ENCODE measurements at places on chromosomes 2 and 18. TPM values are rescaled to one million over a fixed set of nuclear protein-coding genes. Genes with fewer than 3 reads are reported as not detected.
A peak's percentile ranks its signal among the peaks of the same experiment; 100 is the strongest.

DNA sequence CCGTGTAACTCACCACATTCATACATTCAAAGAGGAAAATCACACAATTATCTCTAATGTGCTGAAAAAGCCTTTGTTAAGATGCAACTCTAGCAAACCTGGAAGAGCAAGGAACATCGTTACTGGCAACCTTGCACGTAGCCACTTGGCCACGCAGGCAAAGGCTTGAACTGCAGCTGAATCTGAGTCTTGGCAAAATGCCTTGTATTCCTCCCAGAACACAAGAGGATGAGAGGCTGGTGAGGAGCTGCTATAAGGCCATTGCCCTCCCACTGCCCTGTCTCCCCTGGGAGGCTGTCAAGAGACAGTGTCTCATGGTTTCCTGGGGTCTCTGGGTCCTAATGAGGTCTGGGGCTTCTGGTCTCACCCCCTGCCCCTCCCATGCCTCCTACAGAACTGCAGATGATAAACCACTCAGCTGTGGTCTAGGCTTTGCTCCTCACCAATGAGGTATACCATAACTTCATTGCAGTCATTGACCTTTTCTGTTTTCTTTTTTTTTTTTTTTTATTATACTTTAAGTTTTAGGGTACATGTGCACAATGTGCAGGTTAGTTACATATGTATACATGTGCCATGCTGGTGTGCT lies 141.4 kb downstream of the SPP2 start:
- H3K4me3 ChIP-seq = no peak overlapping the region
- H3K4me1 ChIP-seq = no peaks in the 10 kb centered on the region
- H3K36me3 ChIP-seq = no peaks in the 10 kb centered on the region
- H3K27ac ChIP-seq = no peak overlapping the region

- H3K36me3 ChIP-seq = no peaks in the 10 kb centered on the region
- no peak overlapping the region for H3K27ac ChIP-seq
- H3K4me1 ChIP-seq = no peaks in the 10 kb centered on the region
- H3K4me3 ChIP-seq = no peak overlapping the region
- DNase-seq = peak; percentile 35
Measured at GRCh38 chr18:47436871-47437270, 185.4 kb upstream of the SKOR2 start.

DNA sequence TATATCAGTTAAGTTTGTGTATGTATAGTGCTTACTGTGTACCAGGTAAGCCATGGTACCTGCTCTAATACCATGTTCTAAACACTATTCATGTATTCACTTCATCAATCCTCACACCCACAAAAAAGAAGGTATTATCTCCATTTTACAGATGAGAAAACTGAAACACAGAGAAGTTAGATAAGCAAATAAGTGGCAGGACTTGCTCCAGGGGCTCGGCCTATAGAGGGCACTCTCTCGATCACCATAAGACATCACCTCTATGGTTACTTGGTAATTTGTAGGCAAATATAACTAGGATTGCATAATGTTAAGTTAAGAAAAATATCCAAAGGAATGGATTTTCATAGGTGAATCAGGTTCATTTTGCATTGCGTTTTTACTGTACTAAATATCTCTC lies 118.1 kb upstream of the FN1 start:
- H3K4me3 ChIP-seq = no peak overlapping the region
- DNase-seq = no peak

DNA sequence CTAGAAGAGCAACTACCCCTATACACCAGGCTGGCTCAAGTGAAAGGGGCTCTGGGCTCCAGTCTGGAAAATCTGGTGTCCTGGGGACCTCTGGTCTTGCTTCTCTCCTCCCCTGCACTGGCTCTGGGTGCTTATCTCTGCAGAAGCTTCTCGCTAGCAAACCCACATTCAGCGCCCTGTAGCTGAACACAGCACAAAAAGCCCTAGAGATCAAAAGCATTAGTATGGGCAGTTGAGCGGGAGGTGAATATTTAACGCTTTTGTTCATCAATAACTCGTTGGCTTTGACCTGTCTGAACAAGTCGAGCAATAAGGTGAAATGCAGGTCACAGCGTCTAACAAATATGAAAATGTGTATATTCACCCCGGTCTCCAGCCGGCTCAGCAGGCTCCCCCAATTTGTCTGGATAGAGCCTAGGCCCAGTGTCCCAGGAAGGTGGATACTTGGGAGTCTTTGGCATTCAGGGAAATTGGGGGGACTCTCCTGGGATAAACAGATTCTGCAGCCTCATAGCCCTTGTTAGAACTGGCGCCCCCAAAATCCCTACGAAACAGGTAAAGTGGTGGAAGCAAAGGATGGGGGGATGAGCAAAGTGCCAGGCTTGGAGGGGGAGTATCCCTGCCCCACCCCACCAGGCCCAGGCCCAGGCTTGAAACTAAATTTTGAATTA lies 2.5 kb upstream of the HOXD4 start:
- no peaks in the 10 kb centered on the region for H3K36me3 ChIP-seq
- no peak for DNase-seq
- H3K27me3 ChIP-seq = peaks cover 100% of the 10 kb centered on the region
- no peak overlapping the region for H3K4me3 ChIP-seq

- H3K36me3 ChIP-seq = peaks cover 25% of the 10 kb centered on the region
- H3K4me1 ChIP-seq = peaks cover 13% of the 10 kb centered on the region
- no peaks in the 10 kb centered on the region for H3K27me3 ChIP-seq
- DNase-seq = no peak
- H3K4me3 ChIP-seq = no peak overlapping the region
Measured at GRCh38 chr18:12031846-12032245, 50.5 kb downstream of the IMPA2 start.

AQP12B gene
- not detected for total RNA-seq

GRCh38 chr18:73987247-73987980 lies 160.2 kb downstream of the FBXO15 start:
- H3K27me3 ChIP-seq = no peaks in the 10 kb centered on the region
- no peak for DNase-seq
- H3K4me3 ChIP-seq = no peak overlapping the region
- no peaks in the 10 kb centered on the region for H3K4me1 ChIP-seq
- H3K27ac ChIP-seq = no peak overlapping the region

DNA sequence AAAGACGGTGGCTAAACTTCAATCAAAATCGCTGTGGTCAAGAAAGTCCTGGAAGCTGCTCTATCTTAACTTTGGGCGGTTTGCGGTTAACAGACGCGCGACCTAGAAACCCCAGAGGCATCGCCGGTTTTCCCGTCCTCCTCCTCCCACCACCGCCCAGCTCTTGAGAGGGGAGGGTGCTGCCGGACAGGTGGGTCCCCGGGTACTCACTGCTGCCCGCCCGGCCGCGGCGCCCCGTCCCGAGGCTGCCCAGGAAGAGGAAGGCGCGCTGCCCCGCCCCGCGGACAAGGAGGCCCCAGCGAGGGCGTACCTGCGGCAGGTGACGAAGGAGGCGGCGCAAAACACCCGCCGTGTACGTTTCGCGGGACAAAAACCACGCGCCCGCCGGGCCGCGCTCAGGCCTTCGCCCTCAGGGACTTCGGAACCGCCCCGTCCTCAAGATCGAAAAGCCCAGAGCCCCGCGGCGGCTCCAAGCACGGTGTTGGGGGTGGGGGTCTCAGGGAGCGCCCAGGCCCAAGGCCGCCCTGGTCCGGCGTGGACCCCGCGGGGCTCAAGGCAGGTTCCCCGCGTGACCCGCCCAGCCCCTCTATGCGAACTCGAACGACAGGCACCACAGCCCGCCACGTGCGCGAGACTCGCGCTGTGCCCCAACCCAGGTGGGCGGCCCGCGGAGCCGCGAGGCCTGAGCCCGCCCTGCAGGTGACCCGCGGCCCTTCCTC lies at the start of gene SH3YL1:
SH3YL1 (minus strand) TSS at position 259 of the 719 bp plus-strand sequence; CDS start at position 211, 48 bp downstream.
- H3K4me1 ChIP-seq = no peaks in the 10 kb centered on the region
- DNase-seq = peak; percentile 83
- peak within 1 kb of the TSS; percentile 58 for H3K27ac ChIP-seq
- H3K27me3 ChIP-seq = no peaks in the 10 kb centered on the region

GRCh38 chr18:37246779-37247340 lies 318.7 kb downstream of the CELF4 start:
- no peak overlapping the region for H3K27ac ChIP-seq
- H3K36me3 ChIP-seq = no peaks in the 10 kb centered on the region
- no peak for DNase-seq
- H3K4me1 ChIP-seq = no peaks in the 10 kb centered on the region

- no peak overlapping the region for H3K4me3 ChIP-seq
- no peak overlapping the region for H3K27ac ChIP-seq
- H3K36me3 ChIP-seq = no peaks in the 10 kb centered on the region
- H3K4me1 ChIP-seq = peaks cover 8% of the 10 kb centered on the region
- no peaks in the 10 kb centered on the region for H3K27me3 ChIP-seq
- no peak for DNase-seq
Measured at GRCh38 chr2:184006998-184007397, 591.3 kb upstream of the ZNF804A start.

DNA sequence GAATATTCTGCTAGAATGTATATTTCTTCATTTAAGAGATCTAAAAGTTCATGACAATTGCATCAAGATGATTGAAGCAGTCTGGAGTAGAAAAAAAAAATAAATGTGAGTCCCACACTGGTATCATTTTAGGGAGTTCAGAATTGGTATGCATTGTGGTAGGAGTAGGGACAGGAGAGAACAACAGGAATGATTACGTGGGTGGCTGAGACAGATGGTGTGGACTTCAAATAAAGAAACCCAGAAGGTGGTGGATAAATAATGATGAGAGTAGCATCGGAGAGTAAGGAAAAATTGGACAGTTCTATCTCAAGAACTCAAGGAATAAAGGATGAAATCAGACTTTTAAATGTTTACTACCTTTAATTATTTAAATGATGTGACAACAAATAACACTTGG lies 289.6 kb downstream of the GALNT13 start:
- DNase-seq = no peak
- no peaks in the 10 kb centered on the region for H3K36me3 ChIP-seq
- H3K27me3 ChIP-seq = no peaks in the 10 kb centered on the region
- H3K27ac ChIP-seq = no peak overlapping the region
- H3K4me3 ChIP-seq = no peak overlapping the region

RFX8 gene
- total RNA-seq = not detected

DNA sequence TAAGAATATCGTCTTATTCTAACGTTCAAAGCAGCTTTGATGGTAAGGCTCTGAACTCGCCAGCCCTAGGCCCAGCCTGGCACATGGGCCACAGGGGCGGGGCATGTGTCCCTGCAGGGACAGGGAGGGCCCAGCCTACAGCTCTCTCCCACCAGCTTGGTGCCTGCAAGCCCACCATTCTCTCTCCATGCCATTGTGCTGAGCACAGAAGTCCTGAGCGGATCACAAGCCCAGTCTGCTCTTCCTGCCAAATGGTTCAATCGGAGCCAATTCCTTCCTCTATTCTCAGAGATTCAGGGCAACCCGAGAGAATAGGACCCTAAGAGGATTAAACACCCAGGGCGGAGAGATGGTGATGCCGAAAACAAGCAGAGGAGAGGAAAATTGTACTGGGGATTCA lies 50.3 kb upstream of the APCDD1 start:
- H3K4me3 ChIP-seq = no peak overlapping the region
- peak overlapping the region; percentile 89 for H3K27ac ChIP-seq
- DNase-seq = no peak

DNA sequence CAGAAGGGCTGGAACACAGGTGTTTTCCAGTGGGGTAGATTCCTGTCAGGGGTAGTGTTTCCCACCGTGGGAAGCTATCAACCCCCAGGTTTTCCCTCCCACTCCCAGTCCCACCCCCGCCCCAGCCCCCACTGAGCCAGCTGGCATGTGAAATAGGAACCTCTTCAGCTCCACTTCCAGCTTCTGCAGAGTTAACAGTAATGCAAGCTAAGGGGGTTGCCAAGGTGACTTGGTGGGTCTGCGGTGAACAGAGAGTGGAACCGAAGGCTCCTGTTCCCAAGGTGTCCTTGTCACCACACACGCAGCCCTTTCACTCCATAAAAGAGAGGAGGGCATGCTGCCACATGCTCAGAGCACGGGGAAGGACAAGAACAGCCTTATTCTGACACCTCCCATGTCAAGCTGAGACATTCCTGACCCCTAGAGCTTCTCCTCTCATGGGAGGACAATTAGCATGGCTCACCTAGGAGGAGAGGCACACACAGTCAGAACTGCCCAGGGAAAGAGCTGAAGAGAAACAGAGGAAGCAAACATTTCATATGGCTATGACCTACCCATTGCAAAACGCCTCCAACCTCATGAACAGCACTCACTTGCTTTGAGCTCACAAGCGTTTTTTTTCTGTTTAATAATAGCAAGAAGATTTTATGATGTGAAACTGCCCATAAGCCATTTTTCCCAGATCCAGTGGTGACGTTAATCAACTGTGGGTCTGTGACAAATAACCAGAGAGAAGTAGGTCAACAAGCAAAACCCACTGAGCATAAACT lies 39.8 kb upstream of the TBC1D8 start:
- no peaks in the 10 kb centered on the region for H3K27me3 ChIP-seq
- H3K4me3 ChIP-seq = no peak overlapping the region
- H3K36me3 ChIP-seq = no peaks in the 10 kb centered on the region

- DNase-seq = no peak
- H3K4me1 ChIP-seq = no peaks in the 10 kb centered on the region
- no peak overlapping the region for H3K27ac ChIP-seq
- H3K27me3 ChIP-seq = no peaks in the 10 kb centered on the region
Measured at GRCh38 chr2:169415233-169415748, 53.0 kb upstream of the LRP2 start.

TP53I3 gene
- 14.0 TPM for total RNA-seq

ATG9A gene
- 53.1 TPM for total RNA-seq

- no peaks in the 10 kb centered on the region for H3K36me3 ChIP-seq
- no peak for DNase-seq
- no peak overlapping the region for H3K4me3 ChIP-seq
Measured at GRCh38 chr2:45884126-45884525, 232.7 kb downstream of the PRKCE start.

CNGA3 gene
- total RNA-seq = 0.33 TPM

SKOR2 gene
- total RNA-seq = not detected

DNA sequence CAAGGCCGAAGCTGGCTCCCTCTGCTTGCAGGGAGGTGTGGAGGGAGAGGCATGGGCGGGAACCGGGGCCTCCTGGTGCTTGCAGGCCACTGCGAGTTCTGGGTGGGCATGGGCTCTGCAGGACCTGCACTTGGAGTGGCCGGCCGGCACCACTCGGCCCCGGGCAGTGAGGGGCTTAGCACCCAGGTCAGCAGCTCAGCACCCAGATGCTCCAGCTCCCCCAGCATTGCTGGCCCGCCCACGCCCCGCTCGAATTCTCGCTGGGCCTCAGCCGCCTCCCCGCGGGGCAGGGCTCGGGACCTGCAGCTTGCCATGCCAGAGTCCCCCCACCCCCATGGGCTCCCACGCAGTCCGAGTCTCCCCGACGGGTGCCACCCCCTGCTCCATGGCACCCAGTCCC lies 176.2 kb upstream of the FAM98A start:
- no peak overlapping the region for H3K4me3 ChIP-seq
- H3K27ac ChIP-seq = no peak overlapping the region
- no peak for DNase-seq
- no peaks in the 10 kb centered on the region for H3K27me3 ChIP-seq
- H3K4me1 ChIP-seq = no peaks in the 10 kb centered on the region

SCN9A gene
- not detected for total RNA-seq

DNA sequence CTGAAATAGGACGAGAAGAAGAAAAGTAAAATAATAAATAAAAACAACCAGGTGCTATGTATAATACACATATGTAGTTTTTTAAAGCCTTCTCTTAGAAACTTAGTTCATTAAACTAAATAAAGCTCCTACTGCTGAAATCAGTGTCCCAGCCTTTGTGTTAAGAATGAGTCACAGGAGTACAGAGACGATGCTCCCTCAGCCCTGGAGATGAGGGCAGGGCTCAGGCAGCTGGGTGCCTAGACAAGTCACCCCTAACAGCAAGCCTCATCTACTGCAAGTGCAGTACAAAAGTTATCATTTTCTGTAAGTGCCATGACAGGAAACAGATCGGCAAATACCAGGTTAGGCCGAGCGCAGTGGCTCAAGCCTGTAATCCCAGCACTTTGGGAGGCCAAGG lies 18.2 kb downstream of the KIDINS220 start:
- no peak overlapping the region for H3K4me3 ChIP-seq
- peaks cover 40% of the 10 kb centered on the region for H3K36me3 ChIP-seq
- no peaks in the 10 kb centered on the region for H3K27me3 ChIP-seq
- no peak for DNase-seq

All from endodermal cell (in vitro differentiated cells).